ENCODE measurements at places on chromosomes 1 and 21.

DNA sequence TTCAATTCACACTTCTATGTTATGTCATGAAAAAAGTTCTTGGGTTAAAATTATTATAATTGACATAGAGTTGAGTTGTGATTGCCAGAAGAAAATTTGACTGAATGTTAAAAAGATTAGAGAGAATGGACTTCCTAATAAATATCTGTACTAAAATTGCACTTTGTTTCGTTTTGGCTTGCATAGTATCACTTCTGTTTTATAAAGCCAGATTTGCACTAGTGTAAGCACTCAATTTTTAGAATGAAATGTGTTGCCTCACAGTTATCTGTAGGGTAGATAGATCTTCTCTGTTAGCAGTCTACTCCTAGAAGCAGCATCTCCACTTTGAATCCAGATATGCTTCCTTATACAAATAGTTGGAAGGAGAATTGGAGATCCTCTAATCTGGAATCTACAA, 95.2 kb upstream of the MPC2 start:
- no peak for DNase-seq

- DNase-seq: no peak
Measured at GRCh38 chr21:39136711-39137110, 46.5 kb downstream of the PSMG1 start.

DNA sequence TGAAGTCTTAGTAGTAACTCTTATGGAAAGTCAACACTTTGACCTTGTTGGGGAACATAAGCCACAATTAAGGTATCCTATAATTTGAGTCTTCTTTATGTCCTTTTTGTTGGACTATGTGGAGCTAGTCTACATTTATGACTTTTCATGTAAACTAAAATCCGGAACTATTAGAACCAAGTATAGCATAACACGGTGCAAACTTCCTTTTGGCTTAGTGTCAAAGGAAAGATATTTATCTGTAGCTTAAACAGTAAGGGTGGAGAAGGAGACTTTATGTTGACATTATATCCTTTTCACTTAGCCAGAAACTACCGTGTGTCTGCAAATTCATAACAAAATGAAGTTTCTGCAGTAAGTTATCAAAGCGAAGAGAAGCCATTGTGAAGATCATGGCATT, 7.3 kb downstream of the UAP1 start:
- DNase-seq: no peak

- no peak for DNase-seq
Measured at GRCh38 chr1:14500912-14501311, 97.6 kb upstream of the KAZN start.

- DNase-seq: no peak
Measured at GRCh38 chr1:53508991-53509666, 49.9 kb downstream of the DMRTB1 start.

DNA sequence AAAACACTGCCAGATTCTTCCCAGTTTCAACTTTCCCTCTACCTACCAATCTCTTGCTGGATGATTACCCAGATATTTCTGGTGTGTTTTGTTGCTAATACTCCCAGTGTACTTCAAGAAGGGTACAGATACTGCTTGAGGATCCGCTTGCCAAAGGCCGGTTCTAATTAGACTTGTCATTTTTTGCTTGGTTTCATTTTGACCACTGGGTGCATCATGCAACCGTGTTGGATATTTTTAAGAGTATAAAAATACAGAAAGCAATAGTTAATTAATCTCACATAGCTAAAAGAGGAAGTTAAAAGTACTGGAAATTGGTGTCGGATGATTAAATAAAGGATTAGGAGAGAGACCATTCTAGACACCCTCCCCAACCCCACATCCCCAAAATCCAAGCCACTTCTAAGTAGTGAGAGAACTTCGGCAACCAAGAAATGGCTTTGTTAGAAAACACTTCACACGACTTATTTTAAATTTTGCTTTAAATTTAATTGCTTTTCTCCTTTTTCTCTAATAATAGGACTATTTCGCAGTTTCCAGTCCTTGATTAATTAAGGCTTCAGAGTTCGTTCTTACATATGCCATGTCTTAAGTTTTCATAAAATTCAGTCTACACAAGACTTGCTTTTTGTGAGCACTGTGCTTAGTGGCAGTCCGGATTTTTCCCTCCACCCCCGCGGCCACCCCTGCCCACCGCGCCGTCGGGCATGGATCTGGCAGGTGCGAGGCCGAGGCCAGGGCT, 2.5 kb upstream of the CDKN2C start:
- DNase-seq: no peak

- no peak for DNase-seq
Measured at GRCh38 chr1:61279570-61279969, 197.2 kb downstream of the NFIA start.

DNA sequence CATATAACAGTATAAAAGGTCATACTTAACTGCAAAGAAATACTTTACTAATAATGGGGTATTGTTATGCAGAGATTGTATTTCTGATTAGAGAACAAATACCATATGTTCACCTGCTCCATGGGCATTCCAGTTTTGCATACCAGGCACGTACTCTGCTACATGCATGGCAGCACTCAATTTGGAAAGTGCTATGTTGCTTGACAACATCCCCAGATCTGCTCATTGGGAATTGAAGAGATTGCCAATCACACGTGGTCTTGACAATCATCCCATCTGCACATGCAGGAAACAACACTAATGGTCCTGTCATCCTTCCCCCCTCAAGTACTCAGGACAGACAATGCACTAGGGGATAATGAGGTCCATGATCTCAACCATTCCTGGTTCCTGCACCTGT, 63.4 kb upstream of the PDE4B start:
- DNase-seq: no peak

- DNase-seq: no peak
Measured at GRCh38 chr1:161481624-161482392, 23.4 kb upstream of the FCGR2A start.

DNA sequence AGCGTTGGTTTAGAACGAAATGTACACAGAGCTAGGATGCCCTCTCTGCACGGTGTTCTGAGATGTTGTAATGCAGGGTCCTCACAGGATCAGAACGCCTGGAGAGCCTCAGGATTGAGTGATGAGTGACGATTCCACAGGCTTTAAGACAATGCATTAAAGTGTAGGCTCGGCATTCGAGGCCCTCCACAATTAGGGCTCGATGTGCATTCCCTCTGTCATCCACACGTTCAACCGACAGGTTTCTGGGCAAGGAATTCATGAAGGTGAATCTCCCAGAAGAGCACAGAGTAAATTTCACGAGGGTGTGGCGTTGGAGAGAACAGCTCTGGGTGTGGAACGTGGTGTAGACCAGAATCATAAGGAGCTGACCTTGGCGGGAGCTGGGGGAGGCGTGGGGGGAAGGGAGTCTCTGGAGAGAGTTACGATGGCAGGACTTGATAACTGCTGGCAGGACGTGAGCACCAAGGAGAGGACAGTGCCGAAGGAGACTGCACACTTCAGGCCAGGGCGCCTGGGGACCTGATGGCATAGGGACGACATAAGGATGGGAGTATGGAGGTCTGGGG, 51.0 kb upstream of the EFHD2 start:
- no peak for DNase-seq

GRCh38 chr1:106773206-106773605, 283.3 kb upstream of the PRMT6 start:
- DNase-seq: no peak

DNA sequence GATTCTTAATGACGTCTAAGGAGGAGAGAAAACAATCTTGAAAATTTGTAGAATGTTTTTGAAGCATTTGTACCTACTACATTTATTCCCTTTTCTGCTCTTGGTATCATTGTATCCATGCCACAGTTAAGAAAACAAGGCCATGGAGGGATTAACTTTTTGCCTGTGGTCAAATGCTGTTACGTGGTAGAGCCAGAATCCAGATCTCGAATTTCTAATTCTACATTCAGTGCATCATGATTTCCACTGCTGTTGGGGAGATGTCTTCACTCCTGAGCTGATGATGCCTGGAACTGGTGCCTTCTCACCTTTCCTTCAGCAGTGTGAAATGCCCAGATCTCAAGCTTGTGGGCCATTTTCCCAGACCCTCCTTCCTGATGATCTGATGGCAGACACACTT, 175.6 kb downstream of the HHAT start:
- DNase-seq: no peak

DNA sequence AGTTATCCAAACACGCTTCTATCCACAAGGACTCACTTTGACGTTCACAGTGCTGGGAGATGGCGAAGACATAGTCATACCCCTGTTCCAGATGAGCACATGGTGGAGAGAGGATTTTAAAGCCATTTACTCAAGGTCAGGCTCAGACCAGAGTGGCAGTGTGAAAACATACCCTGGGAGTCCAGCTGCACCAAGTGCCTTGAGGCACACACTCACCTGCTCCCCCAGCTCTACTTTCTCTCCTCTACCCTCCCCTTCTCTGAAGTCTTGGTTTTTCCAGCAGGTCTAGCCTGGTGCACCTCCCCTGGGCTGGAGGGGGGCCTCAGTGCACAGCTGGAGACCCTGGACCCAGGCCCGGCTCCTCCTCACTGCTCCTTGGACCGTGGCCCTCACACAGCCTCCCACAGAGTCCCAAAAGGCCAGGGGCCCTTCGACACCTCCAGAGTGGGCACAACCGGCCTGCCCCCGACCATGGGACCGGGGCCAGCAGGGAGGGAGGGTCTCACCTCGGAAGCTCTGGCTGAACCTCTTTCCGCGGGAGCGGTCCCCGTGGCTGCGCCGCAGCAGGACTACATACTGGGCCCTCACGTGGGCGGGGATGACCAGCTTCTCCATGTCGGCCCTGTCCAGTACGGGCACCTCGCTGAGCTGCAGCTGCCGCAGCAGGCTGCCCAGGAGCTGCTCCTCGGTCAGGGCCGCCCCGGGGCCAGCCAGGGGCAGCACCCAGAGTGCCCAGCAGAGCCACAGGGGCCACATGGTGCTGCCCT, 452 bp downstream of the LEFTY2 start:
- DNase-seq: no peak

DNA sequence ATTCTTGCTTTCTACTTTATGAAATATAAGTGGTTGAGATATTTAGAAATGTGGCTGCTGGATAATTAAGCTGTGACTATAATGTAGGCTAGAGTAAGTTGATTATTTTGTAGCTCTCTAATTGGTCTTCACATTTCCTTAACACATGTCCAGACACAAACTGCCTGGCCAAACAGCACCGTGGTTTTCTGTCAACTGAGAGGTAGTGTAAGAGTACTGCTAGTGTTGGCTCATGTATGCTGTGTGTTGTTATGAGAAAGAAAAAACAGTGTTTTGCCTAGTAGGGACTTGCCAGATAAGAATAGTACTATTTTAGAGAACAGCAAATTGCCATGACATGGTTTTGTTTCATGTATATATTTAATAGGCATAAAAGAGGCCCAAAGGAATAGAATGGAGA, 37.1 kb downstream of the TMED5 start:
- DNase-seq: no peak

DNA sequence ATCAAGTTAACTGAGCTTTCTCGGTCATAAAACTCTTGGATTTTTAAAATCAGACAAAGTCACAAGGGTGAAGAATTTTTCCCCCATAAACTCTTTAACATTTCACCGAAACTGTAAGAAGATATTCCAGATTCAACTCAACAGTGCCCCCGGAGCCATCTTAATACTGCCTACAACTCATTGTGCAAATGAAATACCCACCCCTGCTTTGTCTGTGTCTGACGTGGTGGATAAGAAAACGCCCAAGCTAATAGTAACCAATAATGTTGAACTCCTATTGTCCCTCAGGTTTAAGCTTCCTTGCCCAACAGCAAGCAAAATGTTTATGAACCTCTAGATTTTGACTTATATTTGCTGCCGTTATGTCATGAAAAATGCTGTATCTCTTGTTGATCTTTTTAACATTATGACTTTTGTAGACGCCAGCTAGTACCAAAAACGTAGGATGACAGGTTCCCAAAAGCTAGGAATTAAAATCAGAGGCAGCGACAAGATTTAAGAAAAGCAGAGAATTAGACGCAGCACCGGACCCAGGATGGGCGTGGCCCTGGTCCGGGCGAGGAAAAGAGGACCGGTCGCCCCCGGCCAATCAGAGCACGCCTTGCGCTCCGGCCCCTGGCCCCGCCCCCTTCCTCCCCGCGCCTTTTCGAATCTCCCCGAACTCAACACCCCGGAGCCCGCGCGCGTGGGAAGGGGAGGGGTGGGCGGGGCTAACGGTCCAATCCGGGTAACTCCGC, 1.1 kb downstream of the STMN1 start:
- peak; percentile 84 for DNase-seq

- no peak for DNase-seq
Measured at GRCh38 chr1:18998016-18998724, 41.7 kb upstream of the IFFO2 start.

GRCh38 chr1:150281221-150281757, 1.1 kb upstream of the CIART start:
- peak; percentile 14 for DNase-seq

- DNase-seq: no peak
Measured at GRCh38 chr1:111706921-111707320, 32.3 kb downstream of the INKA2 start.

- DNase-seq: no peak
Measured at GRCh38 chr1:21320410-21321108, 30.3 kb upstream of the ECE1 start.

DNA sequence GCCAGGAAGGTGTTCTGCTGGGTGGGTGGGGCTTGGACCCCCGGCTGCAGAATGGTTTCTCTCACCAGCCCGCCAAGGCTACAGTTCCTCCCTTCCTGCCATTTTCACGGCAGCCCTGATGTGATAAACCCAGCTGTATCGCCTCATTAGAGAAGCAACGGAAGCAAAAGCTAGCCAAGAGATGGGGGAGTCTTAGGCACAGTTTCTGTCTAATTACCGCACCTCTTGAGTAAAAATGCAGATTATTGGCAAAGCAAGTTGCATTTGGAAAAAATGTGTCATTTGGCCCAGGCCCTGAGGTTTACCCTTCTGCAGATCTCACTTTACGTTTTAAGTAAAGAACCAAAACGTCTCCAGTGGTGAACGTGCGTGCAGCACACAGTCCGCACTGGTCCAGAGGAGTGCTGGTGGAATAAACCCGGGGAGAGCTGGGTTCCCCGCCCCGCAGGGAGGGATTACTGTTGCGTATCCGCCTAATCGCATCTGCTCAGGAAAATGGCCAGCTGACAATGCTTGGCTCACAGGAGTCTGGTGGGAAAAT, 109.9 kb downstream of the GALNT2 start:
- no peak for DNase-seq

- DNase-seq: no peak
Measured at GRCh38 chr1:228393268-228393701, 13.3 kb downstream of the TRIM11 start.

- no peak for DNase-seq
Measured at GRCh38 chr21:32233055-32233546, 45.7 kb downstream of the MIS18A start.

DNA sequence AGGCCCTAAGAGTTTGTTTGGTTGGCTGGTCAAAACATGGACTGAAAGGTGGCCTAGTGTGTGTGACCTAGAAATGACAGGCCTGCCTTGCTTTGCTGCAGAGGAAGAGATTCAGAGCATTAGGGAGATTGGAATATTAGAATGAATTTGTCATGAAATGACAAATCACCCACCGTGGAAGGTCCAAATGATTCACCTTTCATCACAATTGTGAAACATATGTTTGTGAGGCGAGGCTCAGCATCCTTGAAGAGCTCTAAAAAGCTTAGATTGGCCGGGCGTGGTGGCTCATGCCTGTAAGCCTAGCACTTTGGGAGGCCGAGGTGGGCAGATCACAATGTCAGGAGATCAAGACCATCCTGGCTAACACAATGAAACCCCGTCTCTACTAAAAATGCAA, 5.5 kb downstream of the LCE1B start:
- no peak for DNase-seq

- DNase-seq: no peak
Measured at GRCh38 chr1:108149796-108150467, 50.2 kb downstream of the SLC25A24 start.

- DNase-seq: peak; percentile 30
Measured at GRCh38 chr1:9455487-9456234, 83.6 kb upstream of the SLC25A33 start.

- no peak for DNase-seq
Measured at GRCh38 chr1:13507075-13507474, 6.7 kb downstream of the LRRC38 start.

Measured in T-helper 22 cell (primary cell).